Activated naive CD8-positive, alpha-beta T cell treated with anti-CD3 and anti-CD28 coated beads, Interleukin-2, amount 50 U/mL, for 24 hours (primary cell): ENCODE measurements at places on chromosomes 11 and 22.

DNA sequence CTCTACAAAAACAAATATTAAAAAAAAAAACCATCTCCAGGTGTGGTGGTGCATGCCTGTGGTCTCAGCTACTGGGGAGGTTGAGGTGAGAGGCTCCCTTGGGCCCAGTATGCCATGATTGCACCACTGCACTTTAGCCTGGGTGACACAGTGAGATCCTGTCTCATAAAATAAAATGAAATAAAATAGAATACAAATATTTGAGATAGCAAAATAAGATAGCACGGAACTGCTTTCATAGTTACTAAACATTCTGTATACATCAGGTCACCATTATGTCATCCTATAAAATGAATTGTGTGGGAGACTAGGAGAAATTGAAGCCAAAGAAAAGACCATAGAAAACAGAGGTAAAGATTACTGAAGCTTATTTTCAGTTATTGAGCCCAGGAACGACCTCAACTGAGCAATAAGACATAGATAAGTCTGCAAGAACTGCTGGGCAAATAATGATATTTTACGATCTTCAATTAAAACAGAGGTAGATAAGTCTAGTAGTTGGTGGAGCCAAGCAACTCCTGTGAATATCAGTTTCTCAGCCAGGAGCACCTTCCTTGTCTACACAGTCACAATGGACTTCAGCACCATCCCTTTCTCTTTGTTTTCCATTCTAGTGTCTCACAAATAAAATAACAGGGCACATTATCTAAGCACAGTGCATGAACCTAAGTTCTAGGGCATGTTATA is 9.9 kb downstream of the OR5M11 start:
- DNase-seq: no peak

- DNase-seq: peak; percentile 49
Measured at GRCh38 chr22:37300551-37301017, 18.3 kb downstream of the CYTH4 start.

- peak; percentile 69 for DNase-seq
Measured at GRCh38 chr22:46355369-46355995, 20.0 kb downstream of the TRMU start.

DNA sequence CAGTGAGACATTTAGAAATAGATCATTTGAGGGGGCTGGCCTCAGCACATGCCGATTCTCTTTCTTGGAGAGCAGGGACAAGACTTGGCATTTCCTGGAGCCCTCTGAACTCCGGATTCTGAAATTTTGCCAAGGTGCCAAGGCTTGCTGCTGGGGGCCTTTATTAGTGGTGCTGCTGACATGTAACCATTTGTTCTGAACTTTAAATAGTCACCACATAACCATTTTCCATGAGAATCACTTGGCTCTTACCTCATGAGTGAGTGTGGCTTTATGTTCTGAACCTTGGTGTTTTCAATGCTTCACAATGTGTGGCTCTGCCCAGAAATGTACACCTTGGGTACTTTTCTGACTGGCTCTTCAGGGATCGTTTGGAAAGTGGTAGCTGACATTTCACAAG is 33.3 kb downstream of the SYT13 start:
- DNase-seq: no peak

DNA sequence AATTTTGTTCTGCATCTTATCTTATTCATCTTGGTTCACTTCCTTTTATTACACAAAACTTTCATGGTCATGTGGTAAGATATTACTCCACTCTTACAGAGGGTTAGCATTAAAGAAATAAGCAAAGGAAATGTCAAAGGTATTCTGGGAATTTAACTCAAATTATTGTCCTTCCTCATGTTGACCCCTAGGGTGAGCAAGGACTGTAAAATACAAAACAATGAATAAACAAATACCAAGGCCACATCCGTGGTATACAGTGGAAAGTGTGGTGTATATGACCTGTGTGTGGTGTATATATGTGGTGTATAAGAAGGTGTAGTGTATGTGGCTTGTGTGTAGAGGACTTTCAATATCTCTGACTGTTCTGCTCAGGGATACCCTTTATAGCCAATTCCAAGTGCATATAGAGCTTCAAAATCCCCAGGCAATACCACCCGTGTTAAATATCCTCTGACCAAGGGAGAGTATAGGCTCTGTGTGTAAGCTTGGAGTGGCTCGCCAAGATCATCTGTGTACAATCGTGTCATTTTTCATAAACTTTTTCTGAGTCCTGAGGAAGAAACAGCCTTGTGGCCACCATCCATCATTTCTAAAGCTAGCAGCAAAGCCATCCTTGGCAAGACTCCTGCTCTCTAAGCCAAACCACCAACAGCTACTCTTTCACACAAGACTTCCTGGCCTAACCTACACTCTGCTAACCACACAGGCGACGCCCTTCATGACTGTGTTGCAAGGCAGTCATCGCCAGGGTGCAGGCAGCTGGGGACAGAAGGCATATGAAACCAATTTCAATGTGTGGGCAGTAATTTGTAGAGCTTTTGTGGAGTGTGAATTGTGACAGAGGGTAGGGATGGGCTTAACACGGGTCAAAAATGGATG is 548.0 kb downstream of the ETS1 start:
- DNase-seq: peak; percentile 73
